ENCODE measurements at places on chromosomes 1 and 21.
A peak's percentile ranks its signal among the peaks of the same experiment; 100 is the strongest.

DNA sequence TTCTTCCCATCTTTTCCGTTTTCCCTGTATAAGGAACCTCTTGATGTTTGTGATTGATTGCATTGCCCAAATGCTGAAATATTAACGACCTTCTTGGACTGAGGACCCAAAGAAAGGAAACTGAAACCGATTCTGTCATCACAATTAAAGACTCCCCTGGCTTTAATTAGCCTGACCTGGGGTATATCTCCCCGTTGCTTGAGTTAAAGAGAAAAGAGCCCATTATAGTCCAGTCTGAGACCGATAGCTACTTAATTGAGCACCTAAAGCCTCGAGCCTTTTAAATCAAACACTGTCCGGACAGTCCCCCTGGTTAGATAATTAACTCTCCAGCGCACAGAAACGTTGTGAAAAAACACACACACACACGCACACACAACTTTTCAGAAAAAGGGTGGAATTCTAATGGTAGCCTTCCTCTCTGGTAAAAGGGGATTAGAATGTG is 8.0 kb downstream of the LMO4 start:
- DNase-seq: no peak

DNA sequence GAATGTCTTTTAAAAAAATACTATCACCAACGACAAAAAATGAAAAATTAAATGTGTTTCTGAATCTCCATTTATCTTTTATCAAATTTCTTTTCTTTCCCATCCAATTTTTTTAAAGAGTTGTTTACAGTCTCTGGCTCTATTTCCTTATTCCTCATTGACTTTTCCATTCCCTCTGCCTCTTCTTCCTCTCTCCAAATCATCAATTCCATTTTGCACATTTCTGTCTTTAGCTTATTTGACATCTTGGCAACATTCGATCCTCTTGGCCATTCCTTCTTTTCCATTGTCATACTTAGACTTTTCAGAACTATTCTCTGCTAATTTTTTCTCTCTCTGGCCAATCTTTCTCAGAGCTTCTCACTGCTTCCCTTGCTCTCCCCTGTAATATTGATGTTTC is 497.6 kb downstream of the PLPP3 start:
- DNase-seq: no peak

- no peak for DNase-seq
Measured at GRCh38 chr1:100597784-100598183, 59.8 kb downstream of the GPR88 start.

DNA sequence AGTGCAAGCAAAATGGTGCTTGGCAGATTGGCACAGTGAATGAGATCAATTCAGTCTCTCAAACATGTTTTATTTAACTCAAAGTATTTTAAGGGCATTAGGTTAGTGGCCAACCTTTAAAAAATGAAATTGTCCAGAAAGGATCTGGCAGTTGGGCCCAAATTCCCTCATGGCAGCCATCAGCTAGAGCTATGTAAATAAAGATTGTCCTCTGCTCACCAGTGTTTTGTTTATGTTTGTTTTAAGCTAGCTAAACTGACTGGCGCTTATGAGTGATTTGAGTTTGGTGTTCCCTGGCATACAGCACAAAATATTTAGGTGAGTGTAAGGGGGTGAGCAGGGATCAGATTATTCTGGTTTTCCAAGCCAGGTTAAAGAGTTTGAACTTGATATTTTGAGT is 18.1 kb downstream of the HDAC1 start:
- no peak for DNase-seq

- no peak for DNase-seq
Measured at GRCh38 chr1:160850541-160850940, 12.1 kb downstream of the CD244 start.

DNA sequence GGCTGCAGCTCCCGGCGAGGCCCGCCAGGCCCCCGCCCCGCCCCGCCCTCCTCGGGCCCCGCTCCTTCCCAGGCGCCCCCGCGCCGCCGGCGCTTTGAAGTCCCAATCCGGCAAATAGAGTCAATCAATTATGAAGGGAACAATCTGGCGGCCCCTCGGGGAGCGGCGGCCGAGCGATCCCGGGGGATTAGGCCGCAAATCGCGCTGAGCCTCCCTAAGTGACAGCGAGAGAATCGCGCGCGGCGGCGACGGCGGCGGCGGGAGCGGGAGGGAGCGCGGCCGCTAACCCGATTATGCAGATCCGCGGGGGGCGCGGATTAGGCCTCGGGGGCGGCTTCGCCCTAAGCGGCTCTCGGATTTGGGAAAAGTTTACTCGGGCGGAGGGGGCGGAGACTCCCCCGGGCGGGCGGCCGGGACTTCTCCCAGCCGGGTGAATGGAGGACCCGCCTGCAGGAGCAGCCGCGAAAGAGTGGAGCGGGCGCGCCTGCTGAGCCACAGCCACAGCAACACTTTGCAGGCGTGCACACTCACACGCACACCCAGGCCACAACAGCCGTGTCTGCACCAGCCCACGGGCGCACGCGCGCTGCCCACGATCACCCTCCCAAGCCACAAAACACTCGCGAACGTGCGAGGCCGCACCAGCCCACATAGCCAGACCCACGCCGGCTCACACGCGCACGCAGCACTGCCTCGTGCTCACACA is 23.0 kb upstream of the DMBX1 start:
- no peak for DNase-seq

DNA sequence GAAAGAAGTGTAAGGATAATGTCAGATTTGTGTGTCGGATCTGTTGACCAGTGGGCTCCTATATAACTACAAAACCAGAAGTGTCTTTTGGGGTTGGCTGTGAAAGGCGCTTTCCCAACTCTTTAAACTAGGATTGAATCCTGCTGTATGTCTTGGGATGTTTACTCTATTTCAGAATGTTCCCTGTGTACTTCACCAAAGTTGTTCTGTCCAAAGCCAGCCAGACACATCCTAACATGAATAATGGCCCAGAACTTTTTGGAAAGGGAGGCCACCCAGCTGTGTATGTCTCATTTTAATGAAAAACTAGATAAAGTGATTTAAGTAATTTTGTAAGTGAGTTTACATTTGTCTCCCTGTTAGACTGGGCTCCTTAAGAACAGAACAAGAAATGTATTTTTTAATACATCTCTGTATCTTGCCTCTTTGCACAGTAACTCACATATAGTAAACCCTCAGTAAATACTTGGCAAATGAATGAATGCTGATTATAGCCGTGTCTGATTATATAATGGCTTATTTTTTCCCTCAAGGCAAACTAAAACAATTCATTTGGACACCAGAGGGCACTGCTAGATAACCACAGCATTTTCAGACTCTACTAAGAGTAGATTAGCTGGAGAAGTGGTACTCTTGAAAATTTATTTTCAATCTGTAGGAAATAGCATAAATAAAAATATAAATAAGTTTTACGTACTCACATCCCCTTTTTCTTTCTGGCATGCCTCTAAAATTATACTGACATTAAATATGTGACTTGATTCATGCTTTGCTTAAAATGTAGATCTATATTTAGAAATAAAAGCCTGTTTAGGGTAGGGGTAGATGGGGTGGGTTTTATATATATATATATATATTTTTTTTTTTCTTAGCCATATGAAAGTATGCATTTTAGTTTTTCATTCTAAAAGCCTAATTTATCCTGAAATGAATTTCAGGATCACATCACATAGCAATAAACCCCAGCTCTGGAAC is 23.8 kb downstream of the TSEN15 start:
- peak; percentile 86 for DNase-seq

DNA sequence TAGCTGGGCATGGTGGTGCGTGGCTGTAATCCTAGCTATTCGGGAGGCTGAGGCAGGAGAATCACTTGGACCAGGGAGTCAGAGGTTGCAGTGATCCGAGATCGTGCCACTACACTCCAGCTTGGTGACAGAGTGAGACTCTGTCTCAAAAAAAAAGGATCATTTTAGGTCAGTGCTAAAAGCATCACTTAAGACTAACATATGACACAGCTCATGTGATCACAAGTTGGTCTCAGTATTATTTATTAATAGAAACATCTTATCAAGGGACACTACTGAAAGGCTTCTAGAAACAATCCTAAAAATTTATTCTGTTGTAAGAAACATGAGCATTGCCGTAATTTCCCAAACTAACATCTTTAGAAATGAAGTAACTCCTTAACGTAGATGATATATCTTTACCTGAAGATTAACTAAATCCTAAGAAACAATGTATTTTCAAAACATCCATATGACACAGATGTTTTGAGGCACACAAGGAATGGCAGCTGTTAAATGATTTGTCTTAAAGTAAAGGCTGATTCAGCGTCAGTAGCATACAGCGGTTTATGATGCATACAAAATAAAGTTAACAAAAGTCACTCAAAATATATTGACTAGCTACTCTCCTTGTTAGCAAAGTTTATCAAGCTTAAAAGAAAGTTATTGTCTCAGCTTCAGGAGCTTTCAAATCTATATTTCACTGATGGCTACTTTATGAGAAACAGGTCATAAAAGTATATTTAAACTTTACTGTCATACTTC is 2.6 kb downstream of the NIBAN1 start:
- DNase-seq: no peak

- DNase-seq: no peak
Measured at GRCh38 chr1:26124418-26125331, 13.1 kb downstream of the PDIK1L start.

DNA sequence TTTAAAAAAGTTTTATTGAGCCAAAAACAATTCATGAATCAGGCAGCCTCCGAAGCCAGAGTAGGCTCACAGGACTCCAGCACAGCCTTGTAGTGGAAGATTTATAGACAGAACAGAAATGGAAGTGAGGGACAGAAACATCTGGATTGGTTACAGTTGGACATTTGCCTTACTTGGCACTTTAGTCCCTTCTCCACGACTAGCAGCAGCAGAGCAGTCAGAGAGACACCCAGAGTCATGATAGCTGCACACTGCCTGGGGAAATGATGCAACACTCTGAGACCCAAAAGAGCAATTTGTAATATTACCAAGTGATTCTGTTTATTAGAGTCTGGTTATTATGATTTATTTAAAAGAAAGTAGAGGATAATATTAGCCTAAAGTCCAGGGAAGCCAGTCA is 72.2 kb upstream of the KRTAP11-1 start:
- DNase-seq: no peak

GRCh38 chr1:115428676-115429075 is 90.6 kb upstream of the NGF start:
- DNase-seq: no peak

DNA sequence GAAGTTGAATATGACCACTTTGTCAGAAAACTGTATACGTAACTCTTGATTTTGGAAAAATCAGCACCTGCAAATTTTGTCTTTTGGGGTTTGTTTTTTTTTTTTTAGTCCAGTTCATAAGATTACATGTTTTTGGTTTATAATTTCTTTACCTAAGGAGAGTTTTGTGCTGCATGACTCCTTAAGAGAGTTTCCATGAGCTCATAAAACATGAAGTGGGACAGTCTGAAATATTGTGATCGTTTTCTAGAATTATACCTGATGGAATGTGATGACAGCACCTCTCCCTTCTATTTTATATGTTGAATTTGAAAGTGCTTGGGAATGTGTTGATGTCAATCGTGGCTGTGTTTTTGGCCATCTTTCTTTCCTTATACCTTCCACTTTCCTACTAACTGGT is 158.5 kb downstream of the NFIA start:
- no peak for DNase-seq

GRCh38 chr1:163823017-163823416 is 501.3 kb downstream of the NUF2 start:
- DNase-seq: no peak

DNA sequence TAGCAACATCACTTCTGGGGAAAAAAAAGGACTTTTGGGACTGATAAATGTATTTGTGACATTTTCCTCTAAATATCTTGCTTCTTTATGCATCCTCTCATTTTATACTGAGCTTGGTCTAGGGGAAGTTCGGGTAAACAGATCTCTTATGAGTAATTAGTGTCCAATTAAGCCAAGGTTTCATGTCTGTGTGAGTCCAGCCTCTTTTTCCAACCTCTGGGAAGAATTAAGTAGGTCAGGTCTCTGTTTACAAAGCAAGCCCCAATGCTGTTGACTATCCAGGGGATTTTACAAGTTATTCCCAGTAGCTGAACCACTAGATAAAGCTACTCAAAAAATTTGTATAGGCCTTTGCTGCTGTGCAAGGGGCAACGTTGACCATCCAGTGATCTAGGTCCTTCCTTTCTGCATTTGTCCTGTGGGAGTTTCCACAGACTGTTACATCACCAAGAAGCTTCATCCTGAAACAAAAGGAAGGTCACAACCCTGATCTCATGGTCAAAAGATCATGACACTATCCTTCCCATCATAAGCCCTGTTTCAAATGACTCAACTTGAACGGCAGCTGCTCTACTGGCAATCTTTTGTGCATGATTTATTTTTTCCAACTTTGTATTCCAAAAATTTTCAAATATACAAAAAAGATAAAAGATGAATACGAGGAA is 74.3 kb downstream of the ETS2 start:
- no peak for DNase-seq

- DNase-seq: no peak
Measured at GRCh38 chr1:154906621-154907081, 29.9 kb downstream of the PMVK start.

- no peak for DNase-seq
Measured at GRCh38 chr1:226187019-226187322, 430 bp upstream of the ACBD3 start.

DNA sequence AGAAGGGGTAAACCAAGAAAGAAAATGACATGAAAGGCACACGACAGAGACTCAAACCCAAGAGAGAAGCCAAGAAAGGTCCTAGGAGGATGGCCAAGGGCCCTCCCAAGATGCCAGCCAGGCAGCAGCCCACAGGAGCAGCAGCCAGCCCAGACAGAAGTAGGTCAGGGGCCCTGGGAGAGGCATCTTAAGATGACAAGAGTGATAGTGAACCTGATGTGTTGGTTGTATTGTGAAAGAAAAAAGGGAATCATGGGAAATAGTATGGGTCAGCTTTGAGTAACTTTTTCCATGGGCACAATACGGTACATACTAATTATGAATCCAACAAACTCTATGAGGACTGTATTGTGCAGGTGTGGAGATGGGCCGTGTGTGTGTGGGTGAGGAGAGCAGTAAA is 3.3 kb downstream of the CCSAP start:
- no peak for DNase-seq

DNA sequence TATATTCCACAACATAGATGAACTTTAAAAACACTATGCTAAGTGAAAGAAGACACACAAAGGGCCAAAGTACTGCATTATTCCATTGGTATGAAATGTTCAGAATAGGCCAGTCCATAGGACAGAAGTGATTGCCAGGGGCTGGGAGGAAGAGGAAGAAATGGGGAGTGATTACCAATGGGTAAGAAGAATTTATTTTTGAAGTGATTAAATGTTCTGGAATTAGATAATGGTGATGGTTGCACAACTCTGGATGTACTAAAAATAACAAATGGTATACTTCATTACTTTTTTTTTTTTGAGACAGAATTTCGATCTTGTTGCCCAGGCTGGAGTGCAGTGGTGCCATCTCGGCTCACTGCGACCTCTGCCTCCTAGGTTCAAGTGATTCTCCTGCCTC is 61.7 kb downstream of the CHD5 start:
- DNase-seq: no peak

All from NCI-H1694 (cell line).